Myocyte (in vitro differentiated cells): ENCODE measurements at places on chromosomes 5 and 9.

- DNase-seq = peak; percentile 18
Measured at GRCh38 chr9:115395511-115396021, 277.6 kb upstream of the TNC start.

DNA sequence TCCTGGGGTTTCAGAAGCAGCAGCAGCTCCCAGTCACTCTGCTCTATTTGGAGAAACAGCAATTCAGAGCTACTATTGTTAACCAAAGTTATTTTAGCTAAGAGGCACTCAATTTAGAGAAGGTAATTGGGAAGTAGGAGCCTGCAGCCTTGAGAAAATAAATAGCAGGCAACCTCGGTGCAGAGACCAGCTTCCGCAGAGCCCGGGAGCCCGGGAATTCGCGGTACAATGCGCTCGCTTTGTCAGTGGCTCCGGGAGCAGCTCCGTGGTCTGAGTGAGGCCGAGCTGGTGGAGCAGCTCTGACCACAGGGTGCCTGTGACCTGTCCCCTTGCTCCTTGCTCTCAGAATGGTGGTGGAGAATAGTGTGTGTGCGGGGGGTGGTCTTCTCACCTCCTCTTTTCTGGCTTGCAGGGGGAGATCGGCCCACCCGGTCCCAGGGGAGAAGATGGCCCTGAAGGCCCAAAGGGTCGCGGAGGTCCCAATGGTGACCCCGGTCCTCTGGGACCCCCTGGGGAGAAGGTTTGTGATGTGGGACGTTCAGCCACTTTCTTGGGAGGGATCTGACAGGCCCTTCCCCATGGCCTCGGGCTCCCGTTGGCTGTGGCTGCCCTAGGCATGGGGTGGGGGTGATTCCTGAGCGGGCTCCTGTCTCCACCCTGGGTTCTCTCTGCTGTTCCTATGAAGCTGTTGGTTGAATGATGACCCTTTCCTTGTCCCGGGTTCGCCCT is 95.9 kb upstream of the FCN2 start:
- peak; percentile 26 for DNase-seq

DNA sequence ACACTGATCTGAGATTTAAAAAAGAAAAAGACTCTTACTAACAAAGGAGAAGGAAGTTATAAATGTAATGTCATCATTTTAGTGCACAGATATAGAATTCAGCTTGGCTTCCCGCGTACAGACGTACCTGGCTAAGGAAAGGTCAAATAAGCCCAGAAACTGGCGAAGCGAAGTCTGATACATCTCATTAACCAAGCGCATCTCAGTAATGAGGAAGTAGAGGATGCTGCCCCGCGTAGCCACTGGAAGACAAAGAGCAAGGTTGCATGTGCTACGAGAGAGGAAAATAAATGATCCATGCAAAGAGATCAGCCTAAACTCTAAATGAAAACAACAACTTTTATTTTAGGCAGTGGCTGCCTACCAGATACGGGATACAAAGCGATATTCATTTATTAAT is 208.8 kb downstream of the DNAH5 start:
- no peak for DNase-seq

DNA sequence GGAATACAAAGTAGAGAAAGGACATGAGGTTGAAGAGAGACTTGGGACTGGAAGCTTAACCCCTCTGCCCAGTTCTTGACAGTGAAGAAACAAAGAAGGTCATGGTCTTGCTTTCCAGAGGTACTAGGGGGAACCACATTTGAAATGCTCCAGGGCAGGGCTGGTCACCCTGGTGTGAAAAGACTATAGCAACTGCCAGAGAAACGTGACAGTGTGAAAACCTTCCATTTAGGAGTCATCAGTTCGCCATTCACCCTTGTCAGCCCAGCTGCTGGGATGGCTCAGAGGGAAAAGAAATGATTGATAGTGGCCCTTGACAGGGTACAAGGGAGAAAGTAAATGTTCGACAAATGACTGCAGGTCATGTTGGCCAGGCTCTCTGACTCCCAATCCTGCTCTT is 56.7 kb downstream of the MAT2B start:
- no peak for DNase-seq

- no peak for DNase-seq
Measured at GRCh38 chr9:89739511-89739910, 134.7 kb downstream of the GADD45G start.

- DNase-seq = no peak
Measured at GRCh38 chr5:14193496-14193895, 50.4 kb downstream of the TRIO start.

GRCh38 chr9:109875495-109876129 is 95.6 kb downstream of the PALM2AKAP2 start:
- no peak for DNase-seq

DNA sequence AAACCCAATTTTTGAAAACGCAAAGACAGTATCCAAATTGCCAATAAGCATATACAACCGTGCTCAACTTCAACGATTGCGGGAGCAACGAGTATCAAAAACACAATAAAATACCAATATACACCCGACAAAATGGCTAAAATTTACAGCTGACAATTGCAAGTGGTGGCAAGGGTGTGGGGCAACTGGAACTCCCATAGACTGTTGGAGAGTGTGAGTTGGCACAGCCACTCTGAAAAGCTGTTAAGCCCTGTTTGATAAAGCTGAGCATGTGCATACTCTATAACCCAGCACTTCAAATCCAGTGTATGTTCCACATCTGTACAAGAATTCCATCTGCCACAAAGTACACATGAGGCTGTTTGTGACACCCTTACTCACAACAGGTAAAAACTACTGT is 20.3 kb upstream of the NKD2 start:
- no peak for DNase-seq

GRCh38 chr5:78405829-78406750 is 45.7 kb downstream of the SCAMP1 start:
- peak; percentile 9 for DNase-seq

GRCh38 chr5:59682542-59682941 is 211.0 kb downstream of the PDE4D start:
- DNase-seq = no peak

DNA sequence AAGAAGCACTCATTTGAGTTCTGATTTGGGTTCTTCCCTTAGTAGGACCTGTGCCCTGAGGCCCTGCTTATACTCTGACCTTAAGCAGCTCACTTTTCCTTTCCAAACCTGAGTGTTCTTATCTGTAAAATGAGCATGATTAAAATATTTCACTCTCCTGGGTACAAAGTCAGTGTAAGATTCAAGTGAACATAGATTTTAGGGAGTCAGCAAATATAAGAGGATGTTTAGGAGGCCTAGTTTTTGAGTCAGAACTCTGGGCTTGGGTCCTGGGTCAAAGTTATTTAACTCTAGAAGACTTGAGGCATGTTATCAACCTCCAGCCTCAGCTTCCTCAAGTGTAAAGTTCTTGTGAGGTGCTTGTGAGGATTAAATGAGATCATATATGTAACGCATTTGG is 8.7 kb upstream of the SPARC start:
- no peak for DNase-seq

DNA sequence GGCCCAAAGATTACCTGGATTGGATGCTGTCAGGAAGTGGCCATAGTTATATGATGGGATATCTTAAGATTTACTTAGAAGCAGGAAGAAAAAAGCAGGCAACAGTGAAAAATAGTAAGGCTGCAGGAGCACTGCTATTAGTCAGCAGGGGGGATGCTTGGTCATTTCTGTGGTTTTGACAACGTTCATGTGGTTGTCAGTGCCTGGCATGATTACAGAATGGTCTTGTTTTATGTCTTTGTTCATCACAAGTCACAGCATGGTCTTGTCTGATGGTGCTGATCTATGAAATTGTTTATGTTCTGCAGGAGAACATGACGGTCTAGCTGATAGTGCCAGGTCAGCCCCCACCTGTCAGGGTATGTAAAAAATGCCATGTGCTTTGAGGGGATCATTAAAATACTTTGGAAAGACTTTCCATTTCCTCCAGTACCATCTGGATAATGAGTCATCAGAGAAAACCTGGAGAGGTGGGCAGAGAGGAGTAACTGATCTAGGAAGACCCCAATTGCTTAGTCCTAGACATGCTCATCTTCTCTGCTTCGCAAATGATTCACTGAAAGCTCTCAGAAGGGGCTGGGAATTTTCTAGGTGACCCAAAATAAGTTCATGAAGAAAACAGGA is 48.5 kb downstream of the PLGRKT start:
- peak; percentile 82 for DNase-seq

GRCh38 chr5:128395073-128395472 is 143.0 kb downstream of the FBN2 start:
- no peak for DNase-seq

DNA sequence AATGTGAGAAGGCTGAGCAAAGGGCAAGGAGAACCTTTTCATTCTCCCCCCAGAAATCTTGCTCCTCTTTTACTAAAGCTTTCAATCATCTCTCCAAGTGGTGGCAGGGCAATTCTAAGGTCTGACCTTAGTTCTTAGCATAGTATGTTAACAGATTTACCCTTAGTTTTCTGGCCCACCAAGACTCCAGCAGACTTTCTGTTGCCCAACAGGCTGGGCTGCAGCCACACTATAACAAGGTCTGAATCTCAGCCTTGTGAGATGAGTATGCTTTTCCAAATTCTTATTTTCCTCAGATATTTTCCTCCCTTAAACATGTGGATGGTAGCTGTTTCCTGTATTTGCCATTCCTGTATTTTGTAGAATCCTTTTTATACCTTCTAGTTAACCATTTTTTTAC is 69.5 kb downstream of the NIPBL start:
- DNase-seq = no peak

GRCh38 chr9:128045831-128046230 is 21.3 kb downstream of the NAIF1 start:
- DNase-seq = no peak

DNA sequence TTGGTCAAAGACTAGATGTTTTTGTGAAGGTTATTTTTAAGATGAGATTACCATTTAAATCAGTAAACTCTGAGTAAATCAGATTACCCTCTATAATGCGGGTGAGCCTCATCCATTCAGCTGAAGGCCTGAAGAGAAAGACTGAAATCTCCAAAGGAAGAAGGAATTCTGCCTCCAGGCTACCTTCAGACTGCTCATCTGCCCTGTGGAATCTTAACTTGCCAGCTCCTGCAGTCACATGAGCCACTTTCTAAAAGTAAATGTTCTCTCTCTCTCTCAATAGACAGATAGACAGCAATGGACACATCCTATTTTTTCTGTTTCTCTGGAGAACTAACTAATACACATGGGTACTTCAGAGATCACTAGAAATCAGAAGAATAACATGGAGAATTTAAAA is 182.8 kb downstream of the CFAP90 start:
- no peak for DNase-seq

DNA sequence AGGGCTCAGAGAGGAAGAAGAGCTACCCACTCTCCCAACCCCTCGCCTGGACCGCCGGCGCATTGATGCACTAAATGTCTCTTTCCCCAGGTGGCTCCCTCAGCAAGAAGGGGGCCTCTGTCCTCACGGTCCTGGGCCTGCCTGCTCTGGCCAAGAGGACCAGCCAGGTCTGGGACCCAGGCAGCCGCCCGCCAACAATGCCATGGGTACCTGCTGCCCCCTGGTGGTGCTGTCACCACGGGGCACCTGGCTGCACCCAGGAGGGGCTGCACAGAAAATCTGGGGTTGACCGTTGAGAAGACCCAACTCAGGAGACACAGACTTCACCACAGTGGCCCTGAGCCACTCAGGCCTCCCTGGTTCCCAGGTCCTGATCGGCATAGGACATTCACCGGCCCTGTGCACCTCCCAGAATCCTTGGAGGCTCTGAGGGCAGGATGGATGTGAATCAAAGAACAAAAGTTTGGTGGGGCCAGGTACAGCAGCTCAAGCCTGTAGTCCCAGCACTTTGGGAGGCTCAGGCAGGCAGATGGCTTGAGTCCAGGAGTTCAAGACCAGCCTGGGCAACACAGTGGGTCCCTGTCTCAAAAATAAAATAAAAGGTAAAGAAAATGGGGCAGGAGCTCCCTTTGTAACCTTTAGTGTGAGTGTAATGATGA is 2.4 kb upstream of the VAV2 start:
- DNase-seq = peak; percentile 72

- no peak for DNase-seq
Measured at GRCh38 chr9:72333709-72334108, 31.3 kb downstream of the ZFAND5 start.

DNA sequence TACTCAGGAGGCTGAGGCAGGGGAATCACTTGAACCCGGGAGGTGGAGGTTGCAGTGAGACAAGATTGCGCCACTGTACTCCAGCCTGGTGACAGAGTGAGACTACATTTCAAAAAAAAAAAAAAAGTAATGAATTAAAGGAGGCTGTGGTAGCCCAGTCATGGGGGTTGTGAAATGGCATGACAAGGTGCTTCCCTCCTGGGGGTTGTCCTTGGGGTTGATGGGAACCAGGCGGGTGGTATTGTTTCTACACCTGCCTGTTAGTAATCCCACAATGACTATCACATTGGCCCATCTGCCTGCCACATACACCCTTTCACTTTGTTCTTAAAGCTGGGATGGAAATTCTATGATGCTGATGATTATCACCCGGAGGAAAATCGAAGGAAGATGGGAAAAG is 5.6 kb downstream of the IDNK start:
- DNase-seq = no peak

DNA sequence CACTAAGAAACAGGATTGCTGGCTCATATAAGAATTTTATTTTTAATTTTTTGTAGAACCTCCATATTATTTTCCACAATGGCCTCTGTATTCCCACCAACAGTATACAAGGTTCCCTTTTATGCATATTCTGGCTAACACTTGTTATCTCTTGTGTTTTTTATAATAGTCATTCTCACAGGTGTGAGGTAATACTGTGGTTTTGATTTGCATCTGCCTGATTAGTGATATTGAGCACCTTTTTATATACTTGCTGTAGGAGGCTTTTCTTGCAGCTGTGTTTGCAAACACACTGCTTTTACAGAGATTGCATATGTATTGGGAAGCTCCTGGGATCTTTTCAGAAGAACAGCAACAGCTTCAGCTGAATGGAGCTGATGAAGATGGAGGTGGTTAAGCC is 164.8 kb downstream of the DEPDC1B start:
- no peak for DNase-seq

- no peak for DNase-seq
Measured at GRCh38 chr5:39671561-39671961, 246.8 kb upstream of the DAB2 start.
